NCI-H1436 (cell line): ENCODE measurements at places on chromosomes 2 and 18.

GRCh38 chr18:76410033-76410432, 85.0 kb downstream of the ZNF516 start:
- no peak for DNase-seq

- no peak for DNase-seq
These were observed 190.2 kb downstream of the SETBP1 start for GRCh38 chr18:44870631-44871502.

- no peak for DNase-seq
These were observed 27.3 kb downstream of the GRB14 start for GRCh38 chr2:164593959-164594358.

DNA sequence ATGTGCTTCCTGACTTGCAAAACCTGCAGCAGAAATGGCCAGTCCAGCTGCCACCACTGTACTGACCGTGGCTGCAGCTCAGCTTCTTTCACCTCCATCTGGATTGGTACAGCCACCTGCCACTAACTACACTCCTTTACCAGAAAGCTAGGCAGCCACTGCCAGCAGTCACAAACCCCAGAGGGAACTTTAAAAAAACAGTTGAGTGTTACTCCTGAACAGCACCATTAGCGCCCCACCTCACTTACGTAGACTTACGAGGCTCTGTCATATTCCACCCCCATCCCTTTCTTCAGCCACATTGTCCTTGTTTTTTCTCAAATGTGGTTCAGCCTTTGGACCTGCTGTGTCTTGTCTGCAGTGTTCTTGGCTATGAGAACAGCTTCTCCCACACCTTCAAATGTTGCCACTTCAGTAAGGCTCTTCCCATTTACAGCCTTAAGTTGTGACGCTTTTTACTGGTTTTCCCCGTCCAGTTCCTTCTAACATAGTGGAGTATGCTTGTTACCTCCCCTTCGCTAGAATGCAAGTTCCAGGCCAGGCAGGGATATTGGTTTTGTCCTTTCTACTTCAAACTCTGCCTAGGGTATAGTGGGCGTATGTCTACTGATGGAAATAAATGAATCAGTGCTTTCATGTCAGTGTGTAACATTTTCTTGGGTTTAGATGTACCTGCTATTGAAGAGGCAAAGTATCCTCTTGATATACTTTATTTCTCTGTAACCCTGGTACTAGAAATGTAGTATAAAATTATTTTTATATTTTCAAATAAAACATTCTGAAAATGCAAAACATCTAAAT, 17.0 kb downstream of the HNRNPA3 start:
- DNase-seq, result no peak

DNA sequence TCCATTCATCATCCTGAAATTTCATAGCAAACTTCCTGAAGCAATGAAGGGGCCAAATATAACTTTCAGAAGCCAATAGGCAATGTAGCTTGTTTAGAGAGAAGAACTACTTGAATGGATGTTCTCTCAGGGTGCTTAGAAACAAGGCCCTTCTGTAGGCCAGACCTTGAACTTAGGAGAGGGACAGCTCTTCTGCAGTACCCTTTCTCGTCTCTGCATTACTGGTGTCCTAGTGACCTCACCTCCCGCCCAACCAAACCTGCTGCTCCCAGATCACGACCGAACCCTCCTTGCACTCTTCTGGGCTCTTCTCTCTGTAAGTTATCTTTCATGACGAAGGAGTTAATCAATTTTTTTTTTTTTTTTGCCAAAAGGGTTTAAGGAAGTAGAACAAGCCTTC, 543.9 kb downstream of the TDRD15 start:
- no peak for DNase-seq

DNA sequence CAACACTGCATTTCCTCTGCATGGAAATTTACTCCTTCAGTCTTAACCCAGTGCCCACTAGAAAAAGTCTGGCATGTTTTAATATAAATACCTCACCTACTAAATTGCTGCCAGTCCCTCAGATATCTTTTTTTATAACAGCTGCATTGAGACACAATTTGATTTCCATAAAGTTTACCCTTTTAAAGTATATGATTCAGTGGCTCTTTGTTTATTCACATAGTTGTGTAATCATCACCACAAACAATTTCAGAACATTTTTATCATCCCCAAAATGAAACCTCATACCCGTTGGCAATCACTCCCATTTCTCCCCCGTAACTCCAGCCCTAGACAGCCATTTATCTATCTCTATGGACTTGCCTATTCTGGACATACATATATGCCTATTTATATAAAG, 17.0 kb upstream of the FRZB start:
- DNase-seq, result no peak

DNA sequence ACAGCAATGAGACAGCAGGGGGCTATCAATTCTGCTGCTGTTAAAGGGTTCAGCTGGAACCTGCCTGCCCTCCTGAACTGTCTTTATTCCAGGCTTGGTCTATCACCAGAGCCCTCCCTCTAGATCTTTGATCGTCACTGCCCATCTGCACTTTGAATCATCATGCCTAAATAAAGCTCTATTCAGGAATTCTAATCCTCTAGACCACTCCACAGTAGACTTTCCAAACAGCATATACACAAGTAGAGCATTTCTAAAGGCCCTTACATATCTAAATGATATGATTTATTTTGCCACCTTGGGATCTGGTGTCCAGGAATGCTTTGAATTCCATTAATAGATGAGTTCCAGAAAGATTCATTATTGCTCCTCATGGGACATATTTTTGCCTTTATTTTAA, 542.1 kb upstream of the SYT4 start:
- DNase-seq, result no peak

DNA sequence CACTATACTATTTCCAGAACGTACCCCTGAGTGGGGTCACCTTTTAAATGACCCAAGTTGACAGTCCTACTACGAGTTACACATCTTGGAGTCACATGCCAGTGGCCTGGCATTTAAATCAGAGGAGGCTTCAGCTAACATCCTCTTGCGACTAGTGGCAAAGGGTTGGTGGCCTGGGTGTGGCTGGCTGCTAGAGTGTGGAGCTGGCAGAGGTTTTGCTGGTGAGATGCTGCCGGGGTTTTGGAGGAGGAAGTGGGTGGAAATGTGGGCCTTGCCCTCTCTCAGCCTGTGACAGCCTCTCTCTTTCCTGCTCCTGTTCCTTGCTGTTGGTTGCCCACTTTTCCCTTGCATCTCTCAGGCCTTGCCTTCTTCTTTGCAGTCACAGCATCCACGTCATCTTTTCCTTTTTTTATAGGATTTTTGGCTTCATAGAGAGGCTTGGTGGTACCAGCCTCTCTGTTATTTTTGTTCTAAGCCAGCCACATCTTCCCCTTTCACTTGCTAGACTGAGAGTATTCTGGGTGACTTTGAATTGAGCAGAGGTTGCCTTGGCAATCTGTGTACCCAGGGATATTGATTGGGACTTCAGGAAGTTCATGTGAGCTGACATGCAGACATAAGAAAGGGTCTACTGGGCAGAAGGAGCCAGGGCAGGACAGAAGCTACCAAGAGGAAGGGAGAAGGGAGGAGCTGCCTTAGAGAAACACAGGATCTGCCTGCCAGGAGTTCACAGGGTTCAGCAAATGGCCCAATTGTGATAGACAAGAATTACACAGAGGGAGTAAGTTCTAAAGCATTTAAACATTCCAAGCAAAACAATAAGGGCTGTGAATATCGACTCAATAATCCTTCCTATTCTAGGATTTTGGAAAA, 55.4 kb downstream of the CDC42EP3 start:
- DNase-seq, result no peak

GRCh38 chr18:48834413-48835031, 116.2 kb downstream of the SMAD7 start:
- no peak for DNase-seq

- no peak for DNase-seq
These were observed 106.8 kb downstream of the BCL11A start for GRCh38 chr2:60446413-60447267.

GRCh38 chr2:11914455-11914854, 168.0 kb downstream of the LPIN1 start:
- DNase-seq, result no peak

DNA sequence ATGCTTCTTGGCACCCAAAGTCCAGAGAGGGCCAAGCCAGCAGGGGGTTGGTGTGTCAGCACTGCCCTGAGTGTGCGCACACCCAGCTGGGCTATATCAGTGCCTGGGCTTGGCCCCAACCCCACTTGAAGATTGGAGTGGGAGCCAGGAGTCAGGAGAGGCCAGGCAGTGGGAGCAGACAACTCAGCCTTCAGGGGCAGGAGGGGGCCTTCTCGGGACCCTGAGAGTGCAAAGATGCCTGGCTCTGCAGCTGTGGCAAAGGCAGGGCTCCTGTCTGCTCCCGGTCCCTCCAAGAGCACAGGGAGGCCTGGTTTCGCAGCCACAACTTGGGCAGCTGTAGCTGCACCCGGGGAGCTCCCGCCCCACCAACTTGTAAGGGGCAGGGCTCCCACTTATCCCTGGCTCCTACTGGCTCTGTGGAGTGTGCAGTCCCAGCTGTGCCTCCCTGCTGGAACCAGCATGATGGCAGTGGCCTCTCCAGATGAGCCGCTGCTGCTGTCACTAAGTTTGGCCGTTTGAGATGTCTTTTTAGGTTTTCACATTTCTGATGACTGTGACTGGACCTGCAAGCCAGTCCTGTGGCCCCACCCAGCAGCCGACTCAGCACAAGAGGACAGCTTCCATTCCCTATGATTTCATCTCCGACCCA, 148.8 kb upstream of the HS6ST1 start:
- no peak for DNase-seq

DNA sequence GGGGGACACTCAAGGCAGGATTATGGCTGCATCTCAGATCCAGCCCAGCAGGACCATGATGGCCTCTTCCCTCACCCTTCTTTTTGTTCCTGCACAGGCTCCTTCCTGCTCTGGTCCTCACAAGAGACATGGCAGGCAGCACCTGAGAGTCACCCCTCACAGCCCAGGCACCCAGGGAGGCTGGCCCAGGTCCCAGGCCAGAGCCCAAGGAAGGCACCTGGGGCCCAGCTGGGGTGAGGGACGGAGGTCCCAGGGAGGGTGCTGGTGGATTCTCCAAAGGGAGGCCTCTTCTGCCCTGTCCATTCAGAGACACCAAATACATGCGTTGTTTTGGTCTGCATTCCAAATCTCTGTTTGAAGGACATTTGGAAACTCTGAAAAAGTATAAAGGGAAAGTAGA, 285.4 kb upstream of the HS6ST1 start:
- DNase-seq, result no peak

DNA sequence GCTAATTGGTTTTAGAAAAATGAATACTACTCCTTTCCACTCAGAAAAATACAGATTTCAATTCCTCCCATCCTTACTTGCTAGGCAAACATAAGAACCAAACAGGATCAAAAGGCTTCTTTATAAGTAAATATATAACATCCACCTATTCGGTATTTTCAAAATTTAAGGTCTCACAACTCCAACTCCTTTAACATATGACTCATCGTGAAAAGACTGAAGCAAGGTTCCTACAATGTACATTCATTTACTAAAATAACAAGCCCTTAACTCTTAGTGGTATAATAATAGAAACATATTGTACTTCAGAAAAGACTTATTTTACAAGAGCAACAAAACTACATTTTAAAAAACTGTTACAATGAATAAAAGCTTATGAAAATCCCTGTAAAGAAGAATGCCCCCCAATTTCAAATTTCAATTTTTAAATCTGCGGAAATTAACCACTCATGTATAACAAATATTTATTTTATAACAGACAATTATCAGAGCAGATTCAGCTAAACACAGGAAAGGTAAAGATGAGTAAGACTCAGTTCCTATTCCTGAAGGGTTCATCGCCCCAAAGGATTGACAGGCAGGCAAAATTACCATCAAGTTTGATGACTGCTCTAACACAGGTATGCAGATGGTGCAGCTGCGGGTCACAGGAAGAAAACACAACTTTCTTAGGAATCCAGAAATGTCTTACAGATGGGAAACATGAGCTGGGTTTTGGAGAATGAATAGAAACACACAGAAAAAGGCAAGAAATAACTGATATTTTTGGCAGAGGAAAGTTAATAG, 96.4 kb downstream of the COBLL1 start:
- no peak for DNase-seq

- no peak for DNase-seq
These were observed 252.5 kb downstream of the PIEZO2 start for GRCh38 chr18:10896851-10897250.

GRCh38 chr2:240507778-240508251, 50.0 kb downstream of the ANKMY1 start:
- no peak for DNase-seq

GRCh38 chr2:150939087-150939486, 322.6 kb downstream of the RBM43 start:
- no peak for DNase-seq

DNA sequence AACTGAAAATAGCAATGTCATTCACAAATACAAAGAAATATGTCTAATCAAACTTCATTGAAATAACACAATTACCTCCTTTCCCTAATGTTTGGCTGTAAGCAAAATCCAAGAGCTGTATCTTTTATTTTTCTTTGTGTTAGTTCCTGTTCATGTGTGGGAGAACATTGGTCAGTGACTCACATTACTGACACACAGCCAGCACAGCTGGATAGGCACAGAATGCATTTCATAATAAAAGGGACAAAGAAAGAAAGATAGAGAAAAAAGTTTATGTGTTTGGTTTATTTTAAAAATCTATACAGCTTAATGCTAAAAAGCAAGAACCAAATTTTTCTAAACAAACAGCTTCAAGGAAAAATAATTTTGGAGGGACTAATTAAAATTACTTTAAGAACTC, 185.6 kb upstream of the COL3A1 start:
- DNase-seq, result no peak

GRCh38 chr18:69250305-69251151, 150.2 kb upstream of the DOK6 start:
- no peak for DNase-seq

DNA sequence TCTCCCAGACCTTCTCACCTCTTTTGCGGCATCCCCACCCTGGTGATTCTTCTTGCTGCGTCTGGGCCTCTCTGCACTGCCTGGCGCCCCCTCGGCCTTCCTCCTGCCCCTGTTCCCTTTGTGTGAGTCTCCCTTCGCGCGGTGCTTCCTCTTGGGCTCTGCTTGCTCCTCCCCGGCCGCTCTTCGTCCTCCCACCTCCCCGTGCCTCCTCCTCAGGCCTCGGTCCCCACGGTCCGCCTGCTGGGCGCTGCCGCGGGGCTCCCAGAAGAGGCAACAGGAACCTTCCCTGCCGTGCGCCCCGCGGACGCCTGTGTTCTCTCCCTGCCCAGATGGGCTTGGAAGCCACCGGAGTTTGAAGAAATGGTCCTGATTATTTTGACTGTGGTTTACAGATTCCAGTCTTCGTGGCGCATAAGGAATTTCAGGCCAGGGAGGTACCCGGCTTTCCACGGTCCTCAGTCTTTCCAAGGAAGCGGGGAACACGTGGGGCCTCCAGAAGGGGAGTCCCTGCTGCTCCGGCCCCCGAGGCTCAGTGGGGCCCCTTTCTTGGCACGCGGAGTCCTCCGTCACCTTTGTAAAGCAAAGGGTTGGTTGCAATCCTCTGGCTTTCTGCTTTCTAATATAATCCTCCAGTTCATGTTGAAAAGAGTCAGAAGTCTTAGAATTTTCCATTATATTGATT, 13.1 kb downstream of the RNU2-63P start:
- DNase-seq, result no peak

DNA sequence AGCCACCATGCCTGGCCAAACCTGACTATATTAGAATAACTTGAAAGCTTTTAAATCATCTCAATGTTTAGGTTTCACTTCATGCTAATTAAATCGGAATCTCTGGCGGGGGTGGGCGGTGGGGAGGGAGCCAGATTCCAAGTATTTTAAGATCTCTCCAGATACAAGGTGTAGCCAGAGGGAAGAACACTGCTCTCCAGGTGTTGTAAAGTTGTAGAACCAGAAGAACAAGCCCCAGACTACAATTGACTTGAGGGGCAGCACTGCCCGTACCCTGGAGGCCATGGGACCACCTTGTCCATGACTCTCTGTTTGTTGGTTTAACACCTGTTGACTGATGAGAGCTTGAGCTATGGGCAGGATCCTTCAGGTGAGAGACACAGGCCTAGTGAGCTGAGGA, 33.1 kb upstream of the GTF2A1L start:
- DNase-seq, result no peak

GRCh38 chr2:16317211-16317830, 348.3 kb downstream of the CYRIA start:
- no peak for DNase-seq
